ENCODE measurements at places on chromosomes 1 and 21. TPM values are rescaled to one million over a fixed set of nuclear protein-coding genes. Genes with fewer than 3 reads are reported as not detected.
A peak's percentile ranks its signal among the peaks of the same experiment; 100 is the strongest.

MAP3K21 gene
- 0.44 TPM for total RNA-seq

CTSK gene
- total RNA-seq = 0.65 TPM

GRCh38 chr1:230422221-230422981 is 3.7 kb downstream of the PGBD5 start:
- no peak for DNase-seq

DNA sequence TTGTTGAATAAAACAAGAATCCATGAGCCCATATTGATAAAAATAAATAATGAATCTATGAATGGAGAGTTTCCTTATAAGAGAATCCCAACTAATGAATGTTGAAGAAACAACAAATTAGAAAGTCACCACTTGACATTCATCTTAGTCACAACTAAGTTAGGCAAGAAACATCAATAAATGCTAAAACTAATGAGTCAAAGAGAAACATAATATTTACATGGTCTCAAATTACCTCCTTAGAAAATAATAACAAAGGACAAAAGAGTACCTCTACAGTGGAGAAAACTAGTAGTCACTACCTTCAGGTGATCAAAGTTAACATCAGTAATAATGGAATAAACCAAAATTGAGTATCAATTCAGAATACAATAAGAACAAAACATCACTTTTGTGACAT is 93.5 kb downstream of the AKT3 start:
- no peak for DNase-seq

- DNase-seq = peak; percentile 91
These were observed 87.6 kb upstream of the DUSP10 start for GRCh38 chr1:221829327-221830015.

All from lung microvascular endothelial cell (primary cell).